ENCODE measurements at places on chromosomes 11 and 22. TPM values are rescaled to one million over a fixed set of nuclear protein-coding genes. Genes with fewer than 3 reads are reported as not detected.
A peak's percentile ranks its signal among the peaks of the same experiment; 100 is the strongest.

GRCh38 chr22:17580441-17581031, 17.2 kb downstream of the SLC25A18 start:
- no peak for DNase-seq

Gene C22orf31
- not detected for total RNA-seq

- no peak for DNase-seq
Measured at GRCh38 chr11:103317118-103317517, 207.9 kb downstream of the DYNC2H1 start.

- DNase-seq: no peak
Measured at GRCh38 chr22:25774575-25775026, 32.6 kb downstream of the MYO18B start.

DNA sequence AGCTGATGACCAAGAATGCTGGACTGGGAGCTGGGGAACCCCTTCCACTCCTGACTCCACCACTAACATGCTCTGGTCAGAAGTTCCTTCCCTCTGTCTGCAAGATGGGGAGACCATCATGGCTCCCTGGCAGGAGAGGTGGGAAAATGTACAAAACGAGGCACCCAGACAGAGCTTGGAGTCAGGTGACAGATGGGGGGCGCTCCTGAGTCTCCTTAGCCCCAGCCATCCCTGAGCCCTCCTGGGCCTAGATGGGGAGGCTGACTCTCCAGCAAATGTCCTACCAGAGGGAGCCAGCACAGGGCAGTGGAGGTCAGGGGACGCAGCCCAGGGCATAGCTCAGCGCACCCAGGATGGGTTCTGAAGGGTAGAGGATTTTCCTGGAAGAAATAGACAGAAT, 20.0 kb downstream of the KCNJ4 start:
- DNase-seq: no peak

GRCh38 chr11:3824714-3825472, 15.9 kb downstream of the RHOG start:
- peak; percentile 81 for DNase-seq

DNA sequence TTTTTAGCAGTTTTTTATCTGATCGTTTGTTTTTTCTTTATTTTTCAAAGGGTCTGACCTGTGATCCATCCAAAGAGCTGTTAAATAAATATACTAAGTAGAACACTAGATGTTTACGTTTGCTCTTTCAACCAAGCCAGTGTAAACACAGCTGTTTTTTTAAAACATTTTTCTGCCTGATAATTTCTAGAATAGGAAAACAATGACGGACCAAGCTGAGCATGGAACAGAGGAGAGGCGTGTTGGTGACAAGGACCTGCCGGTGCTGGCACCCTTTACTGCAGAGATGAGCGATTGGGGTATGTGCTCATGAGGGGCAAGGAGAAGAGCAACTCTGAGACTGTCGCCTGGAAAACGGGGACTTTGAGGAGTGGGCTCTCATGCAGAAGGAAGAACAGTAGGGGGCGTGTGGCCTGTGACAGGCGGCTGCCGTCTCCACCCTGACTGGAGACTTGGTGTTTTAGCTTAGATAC, 28.6 kb upstream of the PANX2 start:
- DNase-seq: no peak

DNA sequence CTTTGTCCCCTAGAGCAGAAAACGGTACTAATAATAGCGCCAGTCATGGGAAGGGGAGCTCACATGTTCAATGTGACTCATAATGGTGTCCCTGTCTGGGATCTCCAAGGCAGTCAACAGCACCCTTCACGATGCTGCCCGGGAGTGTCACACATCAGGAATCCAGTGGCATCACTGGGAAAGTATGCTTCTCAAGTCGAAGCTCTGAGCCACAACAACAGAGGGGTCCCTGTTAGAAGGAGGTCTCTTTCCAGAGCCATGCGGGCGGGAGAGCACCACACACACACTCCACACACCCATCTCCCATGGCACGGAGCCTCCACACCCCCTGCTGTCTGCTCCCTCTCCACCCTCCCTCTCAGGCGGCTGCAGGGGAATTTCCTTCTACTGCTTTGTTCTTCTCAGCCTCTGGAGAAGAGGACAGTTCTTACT, 119.7 kb downstream of the ETS1 start:
- no peak for DNase-seq

DNA sequence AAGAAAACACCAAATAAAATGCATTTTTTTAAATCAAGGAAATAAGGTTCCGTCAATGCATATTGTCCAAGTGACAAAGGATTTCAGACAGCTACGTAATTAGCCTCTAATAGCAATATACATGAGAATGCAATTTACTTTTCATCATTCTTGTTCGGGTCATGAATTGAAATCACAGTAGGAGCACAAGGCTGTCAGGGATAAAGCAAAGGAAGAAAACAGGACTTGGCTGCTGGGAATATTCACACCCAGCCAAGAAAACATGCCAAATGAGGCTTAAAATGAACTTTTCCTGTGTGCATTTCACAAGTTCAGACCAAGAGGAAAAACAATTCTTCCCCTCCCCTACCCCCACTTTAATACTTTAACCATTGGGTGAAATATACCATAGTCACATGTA, 188.6 kb downstream of the CWF19L2 start:
- DNase-seq: no peak

DNA sequence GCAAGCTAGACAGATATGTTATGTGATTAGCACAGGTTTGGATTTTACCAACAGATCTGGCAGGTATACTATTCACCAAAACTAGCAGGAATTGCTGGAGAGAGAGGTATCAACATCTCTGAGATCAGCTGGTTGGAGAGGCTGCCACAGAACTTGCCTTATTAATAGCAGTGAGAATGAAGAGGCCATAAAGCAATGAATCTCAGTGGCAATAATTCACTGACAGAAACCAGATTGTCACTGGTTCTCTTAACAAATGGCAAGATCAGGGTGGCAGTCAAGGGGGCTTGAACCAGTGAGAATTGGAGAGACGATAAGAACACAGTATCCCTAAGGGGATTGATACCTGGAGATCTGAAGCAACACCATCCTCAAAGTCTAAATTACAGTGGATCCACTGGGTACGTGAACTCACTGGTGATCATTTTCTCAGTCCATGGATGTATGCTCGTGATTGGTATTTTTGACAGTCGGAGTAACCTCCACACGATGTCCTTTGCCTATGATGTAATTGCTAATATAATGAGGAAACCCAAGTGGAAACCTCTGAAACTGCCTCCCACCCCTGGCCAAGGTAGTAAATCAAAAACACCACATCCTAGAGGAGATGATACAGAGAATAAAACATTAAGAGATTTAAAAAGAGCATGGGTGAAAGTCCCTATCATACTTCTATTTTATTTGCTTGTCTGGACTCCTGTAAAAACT, 17.7 kb upstream of the SLC5A12 start:
- no peak for DNase-seq

Gene IGSF9B
- 52.9 TPM for total RNA-seq

GRCh38 chr11:69834811-69835800, 15.9 kb upstream of the FGF3 start:
- no peak for DNase-seq

GRCh38 chr11:65459552-65459951, 37.0 kb downstream of the NEAT1 start:
- DNase-seq: no peak

GRCh38 chr11:1942558-1943260, 4.4 kb upstream of the MRPL23 start:
- DNase-seq: peak; percentile 6

DNA sequence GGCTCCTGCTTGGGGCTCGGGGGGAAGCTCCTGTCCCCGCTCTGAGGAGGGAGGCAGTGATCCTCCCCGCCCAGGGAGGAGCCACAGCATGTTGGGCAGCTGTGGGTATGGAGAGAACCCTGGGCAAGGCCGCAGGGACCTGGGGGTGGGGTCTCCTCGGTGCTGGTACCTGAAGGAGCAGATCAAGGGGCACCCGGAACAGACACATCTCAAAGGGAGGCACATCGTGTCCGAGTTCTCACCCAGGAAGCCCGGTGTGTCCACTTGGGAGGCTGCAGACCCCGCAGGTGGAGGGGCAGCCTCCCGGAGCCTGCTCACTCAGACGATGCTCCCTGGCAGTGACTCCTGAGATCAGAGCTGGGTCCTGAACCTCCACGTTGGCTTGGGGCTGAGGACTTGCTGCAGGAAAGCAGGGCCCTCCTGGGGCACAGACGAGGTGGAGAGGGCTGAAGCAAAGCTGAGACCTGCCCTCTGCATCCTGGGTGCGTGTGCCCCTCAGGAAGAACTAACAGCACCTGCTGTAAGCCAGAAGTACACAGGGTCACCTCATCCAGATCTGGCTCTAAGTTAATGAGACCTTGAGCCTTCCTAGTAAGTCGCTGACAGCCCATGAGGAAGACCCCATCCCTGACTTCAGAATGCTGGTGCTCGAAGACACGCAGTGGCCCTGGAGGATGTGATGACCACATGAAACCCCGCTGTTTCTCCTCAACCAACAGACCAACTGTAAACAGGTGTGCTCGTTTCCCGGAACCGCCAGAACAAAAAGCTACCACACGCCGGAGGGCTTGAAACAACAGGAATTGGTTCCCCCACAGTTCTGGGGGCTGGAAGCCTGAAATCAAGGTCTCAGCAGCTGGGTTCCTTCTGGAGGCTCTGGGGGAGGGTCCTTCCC, 5.9 kb upstream of the OSBPL5 start:
- DNase-seq: no peak

- DNase-seq: no peak
Measured at GRCh38 chr11:84022201-84022600, 736.0 kb upstream of the CCDC90B start.

Gene PHF21A
- 105 TPM for total RNA-seq

DNA sequence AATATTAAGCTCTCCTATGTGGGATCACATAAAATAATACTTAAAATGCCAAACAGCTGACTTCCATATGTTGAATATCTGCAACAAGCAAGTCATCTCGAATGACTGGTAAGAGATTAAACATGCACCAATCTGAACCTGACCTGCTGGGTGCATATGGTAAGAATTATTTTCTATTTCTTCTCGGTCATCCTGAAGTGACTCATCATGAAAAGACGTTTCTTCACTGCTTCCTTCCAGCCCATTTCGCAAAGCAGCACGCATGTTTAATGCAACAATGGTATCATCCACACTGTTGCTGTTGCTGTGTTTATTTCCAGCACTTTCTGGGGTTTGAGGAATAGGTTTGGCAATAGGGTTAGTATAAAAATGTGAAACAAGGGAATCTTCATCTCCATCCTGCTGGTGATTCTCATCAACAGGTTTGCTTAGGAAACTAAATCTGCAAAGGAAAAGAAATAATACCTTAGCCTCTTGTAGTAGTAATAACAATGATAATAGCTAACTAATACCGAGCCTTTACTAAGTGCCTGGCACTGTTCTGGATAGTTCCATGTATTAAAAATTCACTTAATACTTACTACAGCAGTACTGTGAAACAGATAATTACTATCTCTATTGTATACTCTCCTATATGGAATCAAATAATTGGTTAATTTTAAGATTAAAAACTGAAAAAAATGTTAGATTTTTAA, 52.0 kb upstream of the CHRNA10 start:
- no peak for DNase-seq

DNA sequence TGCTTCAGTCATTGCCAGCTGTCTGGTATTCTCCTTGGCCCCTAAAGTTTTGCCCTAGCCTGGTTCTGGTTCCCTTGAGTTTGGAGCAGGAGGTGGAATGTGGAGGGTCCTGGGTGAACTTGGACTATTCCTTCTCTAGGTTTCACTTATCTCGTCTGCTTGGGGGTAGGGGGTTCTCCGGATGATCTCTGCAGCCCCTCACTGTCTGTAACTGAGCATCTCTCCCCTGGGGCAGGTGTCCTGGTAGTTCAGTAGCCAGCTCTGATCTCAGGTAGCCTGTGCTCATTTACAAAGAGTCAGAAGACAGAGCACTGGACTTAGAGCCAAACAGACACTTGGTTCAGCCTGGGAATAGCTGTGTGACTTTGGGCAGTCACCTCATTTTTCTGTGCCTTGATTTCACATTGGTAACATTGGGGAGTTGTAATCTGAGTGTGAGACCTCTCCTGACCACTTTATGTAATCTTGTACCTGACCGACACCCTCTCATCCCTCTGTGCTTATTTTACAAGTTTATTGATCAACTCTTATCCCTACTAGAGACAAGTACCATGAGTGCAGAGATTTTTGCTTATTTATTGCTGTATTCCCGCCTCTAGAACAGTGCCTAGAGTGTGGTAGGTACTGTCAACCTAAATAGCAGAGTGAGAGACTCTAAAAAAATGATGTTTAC, 804 bp downstream of the CCDC134 start:
- DNase-seq: no peak

DNA sequence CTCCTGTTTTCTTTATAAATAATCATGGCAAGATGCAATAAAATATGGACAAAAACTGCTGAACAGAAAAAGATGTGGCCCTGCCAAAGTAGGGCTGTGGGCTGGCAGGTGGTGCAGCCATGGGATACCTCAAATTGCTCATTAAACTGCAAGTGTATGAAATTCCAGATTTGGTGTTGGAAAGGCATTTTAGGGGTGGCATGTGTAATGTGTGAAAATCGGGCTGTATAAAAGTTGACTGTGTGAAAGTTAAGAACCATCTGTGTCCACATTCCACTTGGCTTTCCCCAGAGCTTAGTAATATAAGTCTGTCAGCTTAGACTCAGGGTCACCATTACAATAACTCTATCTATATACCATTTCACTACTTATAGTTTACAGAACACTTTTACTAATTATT, 34.8 kb upstream of the FZD4 start:
- DNase-seq: no peak

DNA sequence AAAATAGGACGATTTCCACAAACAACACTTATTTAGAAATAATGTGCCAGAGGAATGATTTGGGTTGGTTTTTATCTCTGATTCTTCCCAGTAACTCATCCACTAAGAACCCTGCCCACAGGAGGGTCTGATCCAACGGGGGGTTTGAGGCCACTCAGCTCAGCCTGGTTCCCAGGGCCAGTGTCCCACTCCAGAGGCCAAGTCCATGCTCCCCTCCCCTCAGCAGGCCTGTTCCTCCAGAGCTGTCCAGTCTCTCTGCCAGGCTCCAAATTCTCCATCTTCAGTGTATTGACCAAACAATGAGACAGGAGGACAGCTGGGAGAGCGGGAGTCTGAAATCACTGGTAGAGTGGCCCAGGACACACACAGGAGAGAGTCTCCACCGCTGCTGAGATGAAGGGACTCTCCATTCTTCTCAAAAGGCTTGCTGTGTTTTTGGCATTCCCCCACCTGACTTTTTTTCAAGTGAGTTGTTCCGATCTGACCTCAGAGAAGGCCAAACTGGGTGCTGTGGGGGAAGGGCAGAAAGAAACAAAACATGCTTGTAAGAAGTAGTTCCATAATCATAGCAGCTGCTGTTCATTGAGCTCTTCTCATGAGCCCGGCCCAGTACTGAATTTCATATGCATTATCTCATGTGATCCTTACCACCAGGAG, 17.6 kb upstream of the SCN2B start:
- DNase-seq: no peak

DNA sequence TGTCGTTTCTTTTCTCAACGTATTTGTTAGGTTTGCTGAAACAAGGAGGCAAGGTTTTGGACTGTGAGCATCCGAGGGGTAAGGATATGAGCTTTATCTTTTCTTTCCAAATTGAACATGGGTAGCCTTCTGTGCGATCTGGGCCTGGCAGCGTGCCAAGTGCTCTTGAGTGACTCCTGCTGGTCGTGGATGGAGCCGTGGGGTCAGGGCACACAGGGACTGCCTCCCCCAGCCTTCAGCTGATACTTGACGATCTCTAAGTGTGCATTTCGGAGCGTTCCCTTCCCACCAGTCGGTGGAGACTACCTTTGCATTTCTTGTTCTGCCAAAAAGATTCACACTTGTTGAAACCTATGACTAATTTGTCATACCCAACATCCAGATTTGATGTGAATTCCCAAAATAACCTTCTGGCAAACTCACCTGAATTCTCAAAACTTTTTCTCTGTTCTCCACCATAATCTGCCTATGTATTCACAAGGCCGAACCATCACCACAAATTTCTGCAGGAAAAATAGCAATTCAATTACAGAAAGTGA, 40.1 kb upstream of the CLMP start:
- DNase-seq: peak; percentile 17

- DNase-seq: no peak
Measured at GRCh38 chr11:4066910-4067309, 27.7 kb upstream of the RRM1 start.
